Hematopoietic multipotent progenitor cell (in vitro differentiated cells): ENCODE measurements at places on chromosomes 5 and 9. TPM values are rescaled to one million over a fixed set of nuclear protein-coding genes. Genes with fewer than 3 reads are reported as not detected.
A peak's percentile ranks its signal among the peaks of the same experiment; 100 is the strongest.

The C7 gene
- not detected for total RNA-seq

The CA9 gene
- 0.81 TPM for total RNA-seq

The SPATA31A3 gene
- total RNA-seq, result not detected

The F2RL1 gene
- 50.9 TPM for total RNA-seq

The ISL1 gene
- total RNA-seq, result not detected

The SH3PXD2B gene
- total RNA-seq, result 1.3 TPM

DNA sequence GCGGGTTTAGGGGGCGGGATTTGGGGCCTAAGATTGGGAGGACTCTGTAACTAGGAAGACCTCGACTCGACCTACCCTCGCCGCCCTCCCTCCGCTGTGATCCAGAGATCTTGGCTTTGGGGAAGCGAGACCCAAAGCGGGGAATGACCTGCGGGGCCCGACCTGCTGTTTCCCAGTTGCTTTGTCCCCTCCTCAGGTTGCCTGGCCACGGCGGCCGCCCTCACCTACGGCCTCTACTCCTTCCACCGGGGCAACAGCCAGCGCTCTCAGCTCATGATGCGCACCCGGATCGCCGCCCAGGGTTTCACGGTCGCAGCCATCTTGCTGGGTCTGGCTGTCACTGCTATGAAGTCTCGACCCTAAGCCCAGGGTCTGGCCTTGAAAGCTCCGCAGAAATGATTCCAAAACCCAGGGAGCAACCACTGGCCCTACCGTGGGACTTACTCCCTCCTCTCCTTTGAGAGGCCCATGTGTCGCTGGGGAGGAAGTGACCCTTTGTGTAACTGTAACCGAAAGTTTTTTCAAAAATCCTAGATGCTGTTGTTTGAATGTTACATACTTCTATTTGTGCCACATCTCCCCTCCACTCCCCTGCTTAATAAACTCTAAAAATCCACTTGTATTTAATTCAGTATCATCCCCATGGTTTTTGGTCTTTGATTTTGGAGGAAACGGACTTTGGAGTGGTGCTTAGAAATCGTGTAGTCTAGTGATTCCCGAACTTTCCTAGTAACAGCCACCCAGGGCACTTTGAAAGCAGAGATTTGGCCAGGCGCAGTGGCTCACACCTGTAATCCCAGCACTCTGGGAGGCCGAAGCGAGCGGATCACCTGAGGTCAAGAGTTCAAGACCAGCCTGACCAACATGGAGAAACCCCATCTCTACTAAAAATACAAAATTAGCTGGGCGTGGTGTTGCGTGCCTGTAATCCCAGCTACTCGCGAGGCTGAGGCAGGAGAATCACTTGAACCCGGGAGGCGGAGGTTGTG is 878 bp downstream of the HIGD2A start:
- DNase-seq, result no peak

DNA sequence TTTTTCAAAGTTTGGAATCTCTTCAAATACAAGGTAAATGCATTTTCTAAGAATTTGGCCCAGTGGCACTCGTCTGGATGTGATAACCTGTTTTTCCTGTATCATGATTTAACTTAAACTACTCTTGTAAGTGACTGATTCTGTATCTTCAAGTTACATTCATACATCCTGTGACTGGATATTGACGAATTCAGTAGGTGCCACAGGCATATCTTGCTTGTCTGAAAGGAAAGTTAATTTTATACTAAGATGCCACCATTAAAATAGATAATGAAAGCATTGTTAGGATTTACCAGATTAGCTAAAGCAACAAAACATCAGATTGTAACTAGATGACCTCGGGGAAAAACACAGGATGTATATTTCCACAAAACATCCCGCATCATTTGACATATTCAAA is 175.3 kb upstream of the ZNF608 start:
- no peak for DNase-seq

GRCh38 chr9:131410044-131410491 is 16.2 kb downstream of the PRRC2B start:
- no peak for DNase-seq

GRCh38 chr5:151295138-151295537 is 8.4 kb downstream of the SLC36A3 start:
- no peak for DNase-seq

DNA sequence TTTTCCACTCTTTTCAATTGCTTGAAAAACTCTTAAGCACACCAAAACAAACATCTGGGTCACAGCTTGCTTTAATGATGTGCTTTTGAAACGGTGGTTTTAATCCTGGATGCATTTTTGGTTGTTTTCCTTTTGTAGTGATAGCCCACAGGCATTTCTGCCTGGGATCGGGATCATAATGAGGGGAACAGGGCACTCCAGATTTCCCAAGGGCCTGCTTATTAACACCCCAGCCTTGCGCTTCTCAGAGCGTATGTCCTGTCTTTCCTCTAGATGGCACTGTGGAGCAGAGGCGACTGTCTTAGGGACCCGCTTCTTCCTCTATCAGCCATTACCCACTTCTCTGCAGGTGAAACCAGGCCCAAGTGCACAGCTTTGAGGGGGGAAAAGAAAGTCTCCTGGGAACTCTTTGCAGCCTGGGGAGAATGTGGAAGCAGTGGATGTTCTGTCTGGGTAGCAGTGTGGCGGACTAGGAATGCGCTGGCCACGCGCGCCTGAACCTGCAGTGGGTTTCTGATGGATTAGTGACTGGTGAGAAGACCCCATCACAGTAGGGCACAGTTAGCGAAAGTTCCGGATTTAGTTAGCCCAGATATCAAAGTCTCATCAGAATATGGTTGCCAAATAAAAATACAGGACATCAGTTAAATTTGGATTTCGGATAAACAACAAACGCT is 190.1 kb downstream of the GNA14 start:
- DNase-seq, result no peak

DNA sequence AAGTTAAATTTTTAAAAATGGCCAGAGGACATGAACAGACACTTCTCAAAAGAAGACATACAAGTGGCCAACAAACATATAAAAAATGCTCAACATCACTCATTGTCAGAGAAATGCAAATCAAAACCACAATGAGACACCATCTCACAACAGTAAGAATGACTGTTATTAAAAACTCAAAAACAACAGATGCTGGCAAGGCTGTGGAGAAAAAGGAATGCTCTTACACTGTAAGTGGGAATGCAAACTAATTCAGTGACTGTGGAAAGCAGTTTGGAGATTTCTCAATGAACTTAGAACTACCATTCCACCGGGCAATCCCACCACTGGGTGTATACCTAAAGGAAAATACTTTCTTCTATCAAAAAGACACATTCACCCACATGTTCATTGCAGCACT is 168.5 kb upstream of the PIK3R1 start:
- no peak for DNase-seq

- no peak for DNase-seq
Observed at GRCh38 chr5:71522151-71522550, 65.0 kb upstream of the MCCC2 start.

- DNase-seq, result peak; percentile 51
Observed at GRCh38 chr5:171342362-171343111, 33.5 kb downstream of the TLX3 start.
